K562 (cell line): ENCODE measurements at places on chromosomes 5 and 9. TPM values are rescaled to one million over a fixed set of nuclear protein-coding genes. Genes with fewer than 3 reads are reported as not detected.

GRXCR2 gene
- polyA plus RNA-seq, result not detected in 2 replicates

TLX3 gene
- polyA plus RNA-seq, result not detected in 2 replicates

GBGT1 gene
- 16.1 and 20.6 TPM in 2 replicates for polyA plus RNA-seq

LVRN gene
- polyA plus RNA-seq, result 3.2 and 5.3 TPM in 2 replicates

RMRP gene
- polyA plus RNA-seq, result 968 and 2,315 TPM in 2 replicates

DPH7 gene
- polyA plus RNA-seq, result 65.5 and 68.6 TPM in 2 replicates

PRRX2 gene
- 0.21 TPM in 1 of 2 replicates, not detected in the other for polyA plus RNA-seq

GRCh38 chr5:13478831-13479465 lies 465.5 kb downstream of the DNAH5 start:
- no peak for DNase-seq

- DNase-seq, result no peak
Observed at GRCh38 chr9:130448771-130449603, 4.2 kb downstream of the ASS1 start.

- no peak for DNase-seq
Observed at GRCh38 chr5:135989686-135990085, 34.9 kb upstream of the LECT2 start.

DNA sequence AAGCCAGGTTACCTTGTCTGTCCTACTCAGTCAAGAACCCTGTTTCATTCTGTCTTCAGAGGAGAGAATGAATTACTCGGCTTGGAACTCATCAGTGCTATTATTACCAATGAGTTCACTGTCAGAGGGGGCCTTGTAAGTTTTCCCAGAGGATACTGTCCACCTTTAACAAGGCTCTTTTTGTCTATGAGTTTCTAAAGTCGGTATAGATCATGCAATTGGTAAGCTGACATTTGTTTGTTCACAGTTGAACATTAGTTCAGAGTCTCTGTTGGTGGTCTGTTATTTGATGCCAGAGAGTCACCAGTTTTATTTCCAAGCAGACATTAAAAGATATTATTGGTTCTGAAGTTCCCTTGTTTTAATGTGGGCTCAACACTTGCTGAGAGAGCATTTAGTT lies 58.1 kb upstream of the DHFR start:
- no peak for DNase-seq

DNA sequence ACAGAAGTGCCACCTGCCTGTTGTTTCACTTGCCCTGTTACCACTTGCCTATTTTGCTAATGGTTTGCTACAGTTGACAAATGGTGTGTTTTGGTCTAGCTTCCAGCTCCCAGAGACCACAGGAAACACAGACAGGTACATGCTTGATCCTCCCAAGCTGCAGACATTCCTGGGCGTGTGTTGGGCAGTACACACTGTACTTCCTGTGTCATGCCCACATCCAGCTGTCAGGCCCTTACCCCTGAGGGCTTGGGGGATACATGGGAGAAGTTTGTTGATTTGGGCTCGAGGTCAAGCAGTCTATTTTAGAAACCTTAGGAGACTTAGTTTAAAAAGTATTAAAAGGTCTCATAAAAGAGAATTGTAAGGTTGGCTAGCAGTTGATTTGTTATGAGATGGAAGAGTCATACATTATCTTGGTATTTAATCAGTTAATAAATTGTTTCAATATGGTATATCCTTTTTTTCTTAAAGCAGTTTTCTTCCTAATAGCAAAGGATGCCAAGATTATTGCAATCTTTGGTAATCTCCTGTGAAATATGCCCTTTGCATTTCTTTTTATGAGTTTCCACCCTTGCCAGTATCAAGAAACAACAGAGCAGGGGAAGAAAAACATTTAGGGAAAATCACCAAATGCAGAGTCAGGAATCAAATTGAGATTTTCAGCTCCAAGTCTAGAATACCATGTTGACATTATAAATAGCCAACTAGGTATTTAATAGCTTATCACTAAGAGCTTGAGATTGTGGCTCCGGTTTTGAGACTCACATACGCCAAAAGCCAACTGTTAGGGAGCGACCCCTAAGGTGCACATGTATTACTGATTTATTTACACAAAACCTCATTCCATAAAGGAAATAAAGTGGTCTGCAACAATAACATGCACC lies 52.3 kb upstream of the CD180 start:
- DNase-seq, result no peak

- DNase-seq, result no peak
Observed at GRCh38 chr5:756865-757345, 27.6 kb downstream of the ZDHHC11B start.

DNA sequence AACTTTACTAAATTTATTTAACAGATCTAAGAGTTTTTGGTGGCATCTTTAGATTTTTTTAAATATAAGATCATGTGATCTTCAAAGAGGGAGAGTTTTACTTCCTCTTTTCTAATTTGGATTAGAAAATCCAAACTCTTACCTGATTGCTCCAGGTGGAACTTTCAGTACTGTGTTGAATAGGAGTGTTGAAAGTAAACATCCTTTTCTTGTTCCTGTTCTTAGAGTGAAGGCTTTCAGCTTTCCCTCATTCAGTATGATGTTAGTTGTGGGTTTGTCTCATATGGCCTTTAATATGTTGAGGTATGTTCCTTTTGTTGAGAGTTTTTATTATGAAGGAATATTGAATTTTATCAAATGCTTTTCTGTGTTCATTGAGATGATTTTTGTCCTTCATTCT lies 650.0 kb upstream of the SGCD start:
- no peak for DNase-seq

DNA sequence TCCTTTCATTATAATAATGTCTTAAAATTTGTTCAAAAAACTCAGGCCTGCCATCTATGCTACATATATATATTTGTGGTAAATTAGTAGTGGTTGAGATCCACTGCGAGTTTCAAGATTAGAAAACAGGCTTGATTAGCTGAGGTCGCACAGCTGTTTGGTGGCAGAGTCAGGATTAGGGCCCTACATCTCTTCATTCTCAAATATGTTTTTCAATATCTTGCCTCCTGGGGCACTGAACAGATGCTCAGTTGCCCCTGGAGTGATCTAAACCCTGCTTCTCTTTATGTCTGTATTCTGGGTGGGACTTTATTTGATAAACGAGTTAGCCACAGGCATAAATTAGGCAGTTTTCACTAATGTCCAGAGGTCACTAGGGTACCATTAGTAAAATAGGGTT lies 27.8 kb upstream of the CEP120 start:
- no peak for DNase-seq

DNA sequence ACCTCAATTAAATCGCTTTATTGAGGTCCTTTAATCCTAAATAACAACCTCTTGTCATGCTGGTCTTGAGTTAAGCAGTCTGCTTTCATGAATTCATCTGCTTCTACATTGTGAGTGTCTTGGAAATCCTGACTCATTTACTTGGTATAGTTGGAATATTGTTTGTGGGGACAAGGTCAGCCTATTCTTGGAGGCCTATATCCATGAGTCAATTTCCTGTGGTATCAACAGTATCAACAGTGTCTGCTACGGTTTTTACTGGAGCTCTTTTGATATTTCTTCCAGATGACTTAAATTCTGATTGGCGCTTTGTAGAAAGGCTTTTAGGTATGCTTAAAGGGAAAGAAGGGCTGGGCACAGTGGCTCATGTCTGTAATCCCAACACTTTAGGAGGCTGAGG lies 71.2 kb upstream of the PARP8 start:
- no peak for DNase-seq

GRCh38 chr5:165351342-165351741 lies 1845.9 kb downstream of the MAT2B start:
- DNase-seq, result no peak
